ENCODE measurements at places on chromosomes 16 and 17.
A peak's percentile ranks its signal among the peaks of the same experiment; 100 is the strongest.

- no peak for DNase-seq
Observed at GRCh38 chr17:44279346-44279665, 11.4 kb upstream of the SLC4A1 start.

GRCh38 chr17:79528592-79529125 lies 82.2 kb downstream of the RBFOX3 start:
- DNase-seq = no peak

- DNase-seq = no peak
Observed at GRCh38 chr16:31460582-31461002, 1.3 kb downstream of the ARMC5 start.

GRCh38 chr16:60318486-60318885 lies 1584.4 kb upstream of the GOT2 start:
- no peak for DNase-seq

DNA sequence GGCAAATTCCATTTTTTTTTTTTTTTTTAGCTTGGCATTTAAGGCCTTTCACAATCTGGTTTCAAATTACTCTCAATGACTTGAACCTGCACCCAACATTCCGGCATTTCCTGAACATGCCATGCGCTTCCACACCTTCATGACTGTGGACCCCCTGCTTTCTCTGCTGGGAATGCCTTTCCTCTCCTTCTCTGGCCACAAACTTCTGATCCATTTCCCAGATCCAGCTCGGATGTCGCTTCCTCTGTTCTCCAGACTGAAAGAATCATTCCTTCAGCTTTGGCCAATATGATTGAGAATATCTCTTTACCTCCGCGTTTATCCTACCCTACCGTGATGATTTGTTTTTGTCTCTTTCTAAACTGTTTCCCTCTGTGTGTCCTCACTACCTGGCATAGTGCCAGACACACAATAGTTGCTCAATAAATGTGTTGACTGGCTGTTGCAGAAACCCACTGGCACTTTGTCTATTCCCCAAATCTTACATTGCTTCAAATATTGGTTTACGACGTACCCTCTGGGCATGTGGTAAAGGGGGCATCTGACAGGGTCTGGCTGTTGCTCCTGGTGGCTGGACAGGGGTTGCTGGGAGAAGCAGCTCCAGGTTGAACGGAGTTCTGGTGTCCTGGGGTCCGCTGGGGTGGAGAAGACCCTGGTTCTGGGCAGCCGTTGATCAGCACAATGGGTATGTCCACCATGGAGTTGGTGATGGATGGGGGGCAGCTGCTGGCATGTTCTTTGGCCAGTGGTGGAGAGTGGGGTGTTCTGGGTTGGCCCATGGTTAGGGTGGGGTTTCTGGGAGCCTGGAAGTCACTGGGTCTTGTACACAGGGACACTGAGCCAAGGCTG lies 14.7 kb downstream of the TNS4 start:
- no peak for DNase-seq

DNA sequence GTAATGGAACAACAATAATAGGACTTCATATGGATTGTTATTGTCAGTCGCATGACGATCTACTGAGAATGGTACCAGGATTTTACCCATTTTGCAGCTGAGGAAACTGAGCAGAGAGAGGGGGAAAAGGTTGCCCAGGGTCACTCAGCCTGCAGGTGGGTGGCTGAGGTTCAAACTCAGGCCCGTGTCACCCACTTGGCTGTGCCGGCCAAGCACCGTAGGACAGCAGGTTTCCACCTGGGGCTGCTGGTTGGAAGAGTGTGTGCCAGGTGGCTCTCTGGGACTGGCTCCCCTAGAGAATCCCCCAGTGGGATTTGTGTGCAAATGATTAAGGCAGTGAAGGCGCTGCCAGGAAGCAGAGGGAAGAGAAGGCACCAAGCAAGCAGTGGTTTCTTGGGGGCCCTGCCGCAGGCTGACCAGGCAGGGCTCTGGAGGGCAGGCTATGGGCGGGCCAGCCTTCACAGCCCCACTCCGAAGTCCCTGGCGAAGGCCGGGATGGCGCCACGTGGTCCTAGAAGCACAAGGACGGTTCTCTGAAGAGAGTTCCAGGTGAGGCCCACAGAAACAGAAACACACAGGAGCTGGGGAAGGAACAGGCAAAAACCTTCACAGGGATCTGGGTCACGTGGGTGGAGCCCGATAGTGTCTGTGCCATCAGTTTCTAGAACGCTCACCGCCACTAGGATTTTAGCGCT lies 163.5 kb downstream of the IRF8 start:
- DNase-seq = no peak

DNA sequence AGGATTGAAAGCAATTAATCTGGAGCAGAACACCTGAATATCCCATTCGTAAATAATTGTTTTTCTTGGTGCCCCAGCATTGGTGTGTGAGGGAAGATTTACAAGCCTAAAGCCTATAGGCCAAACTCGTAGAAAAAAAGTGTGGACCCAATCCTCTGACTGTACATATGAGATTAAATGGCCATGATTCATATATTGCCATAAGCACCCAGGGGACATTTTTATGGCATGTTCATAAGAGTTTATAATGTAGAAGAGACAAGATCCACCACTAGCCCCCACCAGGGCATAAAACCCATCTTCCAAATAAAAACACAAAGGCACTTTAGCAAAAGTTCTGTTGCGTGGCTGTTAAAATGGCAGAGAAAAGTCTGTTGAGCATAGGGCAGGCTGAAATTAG lies 15.5 kb upstream of the SALL1 start:
- no peak for DNase-seq

GRCh38 chr16:14061732-14062259 lies 9.3 kb upstream of the MRTFB start:
- DNase-seq = no peak

DNA sequence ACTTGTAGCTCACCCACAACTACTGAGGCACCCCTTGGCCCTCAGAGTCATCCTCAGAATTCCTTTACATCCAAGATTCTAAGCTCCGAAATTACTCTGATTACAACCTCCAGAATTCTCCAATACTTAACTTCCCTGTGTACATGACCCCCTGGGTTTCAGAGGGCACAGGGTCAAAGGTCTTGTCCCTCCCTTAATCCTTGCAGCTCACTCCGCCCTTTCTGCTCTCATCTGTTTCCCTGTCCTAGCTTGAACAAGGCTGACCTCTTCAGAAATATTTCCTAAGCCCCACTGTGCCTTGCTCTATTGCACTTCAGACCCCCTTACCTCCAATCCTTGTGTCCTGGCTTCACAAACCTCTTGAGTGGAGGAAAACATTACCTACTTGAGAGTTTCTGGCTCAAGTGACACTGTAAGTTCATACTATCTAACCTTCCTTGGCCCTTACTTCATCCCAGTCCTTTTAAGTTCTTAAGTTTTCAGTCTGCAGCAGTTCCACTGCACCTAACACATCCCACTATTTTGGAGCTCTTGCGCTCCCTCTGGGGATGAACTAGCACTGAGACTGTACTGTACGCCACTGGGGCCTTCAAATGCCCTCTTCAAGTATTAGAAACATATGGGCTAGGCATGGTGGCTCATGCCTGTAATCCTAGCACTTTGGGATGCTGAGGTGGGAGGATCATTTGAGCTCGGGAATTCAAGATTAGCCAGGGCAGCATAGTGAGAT lies 6.2 kb downstream of the N4BP1 start:
- DNase-seq = no peak

- DNase-seq = no peak
Observed at GRCh38 chr17:56688151-56688550, 94.7 kb downstream of the NOG start.

DNA sequence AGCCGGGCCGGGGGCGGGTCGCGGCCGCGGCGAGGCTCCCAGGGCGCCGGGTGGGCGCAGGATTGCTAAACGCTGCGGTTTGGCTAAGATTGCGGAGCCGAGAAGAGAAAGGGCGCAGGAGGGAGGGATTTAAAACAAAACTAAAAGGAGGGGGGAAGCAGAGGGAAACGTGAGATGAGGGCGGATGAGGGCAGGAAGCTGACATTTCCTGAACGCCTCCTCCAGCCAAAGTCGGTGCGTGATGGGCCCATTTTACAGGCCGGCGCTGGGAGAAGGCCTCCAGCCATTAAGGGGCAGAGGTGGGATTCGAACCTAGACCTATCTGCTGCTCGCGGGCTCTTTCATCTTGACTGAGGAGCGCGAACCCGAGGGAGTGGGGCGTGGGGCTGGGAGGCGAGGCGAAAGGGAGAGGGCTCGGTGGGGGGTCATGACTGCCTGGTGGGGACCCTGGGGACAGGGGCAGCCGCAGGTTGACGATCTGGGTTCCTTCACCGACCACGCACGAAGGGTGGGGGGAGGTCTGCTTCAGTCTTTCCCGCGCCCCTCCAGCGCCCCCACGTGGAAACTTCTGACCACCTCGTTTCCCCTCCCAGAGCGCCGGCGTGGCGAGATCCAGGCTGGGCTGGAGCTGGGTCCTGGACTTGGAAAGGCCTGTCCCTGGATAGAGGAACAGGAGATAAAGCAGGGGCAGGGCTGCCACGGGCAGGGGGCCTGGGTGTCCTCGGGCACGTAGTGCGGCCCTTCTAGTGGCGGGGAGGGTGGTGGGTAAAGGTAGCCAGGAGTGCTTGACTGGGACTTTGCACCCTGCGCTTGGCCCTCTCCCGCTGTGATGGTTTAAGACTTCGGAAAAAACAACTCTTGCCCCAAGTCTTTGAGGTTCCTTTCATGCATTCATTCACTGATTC lies 3.8 kb upstream of the TAC4 start:
- DNase-seq = peak; percentile 89

DNA sequence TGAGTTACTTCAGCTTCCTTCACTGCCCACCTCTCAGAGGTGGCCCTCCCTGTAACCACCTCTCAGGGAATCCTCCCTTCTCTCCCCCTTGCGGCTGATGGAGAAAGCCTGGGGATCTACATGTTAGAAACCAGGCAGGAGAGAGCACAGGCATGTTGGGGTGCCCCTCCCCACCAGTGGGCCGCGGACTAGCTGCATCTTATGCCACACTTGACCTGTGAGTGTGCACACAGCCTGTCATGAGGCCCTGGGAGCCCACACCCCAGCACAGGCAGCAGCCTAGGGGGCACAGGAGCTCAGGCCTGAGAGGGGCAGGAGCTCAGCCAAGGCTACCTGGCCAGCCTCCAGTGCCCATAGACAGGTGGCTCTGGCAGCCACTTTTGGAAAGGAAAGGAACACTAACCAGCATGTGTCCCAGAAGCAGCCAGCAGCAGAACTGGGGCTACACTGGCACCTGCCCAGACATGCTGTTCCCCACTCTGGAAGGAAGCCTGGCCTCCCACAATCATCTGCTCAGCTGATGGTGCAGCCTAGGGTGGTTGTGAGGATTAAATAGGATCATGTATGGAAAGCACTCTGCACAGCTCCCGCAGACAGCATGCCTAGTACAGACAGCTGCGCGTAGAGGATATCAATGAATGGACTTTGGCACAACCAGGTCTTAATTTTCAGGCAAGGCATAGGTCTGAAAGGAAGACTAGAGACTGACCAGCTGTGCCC lies 60.5 kb downstream of the TMEM132E start:
- DNase-seq = no peak

GRCh38 chr17:31096106-31096436 lies 1.3 kb downstream of the NF1 start:
- no peak for DNase-seq

DNA sequence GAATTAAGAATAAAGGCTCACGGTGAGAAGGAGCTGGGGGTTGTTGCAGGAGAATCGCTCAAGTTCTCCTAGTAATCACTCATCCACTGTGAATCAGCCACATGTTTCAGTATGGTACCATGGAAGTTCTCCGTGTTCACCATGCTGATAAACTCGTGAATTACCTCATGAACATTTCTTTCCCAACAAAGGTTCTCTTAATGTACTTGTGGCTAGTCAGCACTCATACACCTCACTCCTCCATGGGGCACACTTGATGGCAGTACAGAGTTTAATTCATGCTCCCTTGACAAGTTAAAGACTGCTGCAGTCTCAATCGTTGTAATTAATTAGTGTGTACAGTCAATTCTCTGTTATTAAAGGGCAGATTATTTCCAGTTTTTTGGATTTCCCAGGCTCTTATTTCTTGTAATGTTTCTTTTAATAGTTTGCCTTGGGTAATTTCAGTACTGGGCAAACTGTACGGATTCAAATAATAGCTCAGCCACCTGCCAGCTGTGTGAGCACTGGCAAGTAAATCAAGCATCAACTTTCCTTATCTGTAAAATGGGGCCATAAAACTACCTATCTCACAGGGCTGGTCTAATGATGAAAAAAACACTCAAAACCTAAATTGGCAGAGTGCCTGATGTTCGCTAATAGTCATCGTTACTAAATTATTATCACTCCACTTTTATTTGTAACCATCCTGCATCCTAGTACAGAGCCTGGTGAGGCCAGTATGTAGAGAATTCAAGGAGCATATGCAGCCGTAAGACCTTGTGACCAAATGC lies 6.1 kb downstream of the GOT2 start:
- no peak for DNase-seq

GRCh38 chr17:38898291-38898679 lies 27.1 kb upstream of the LASP1NB start:
- DNase-seq = no peak

DNA sequence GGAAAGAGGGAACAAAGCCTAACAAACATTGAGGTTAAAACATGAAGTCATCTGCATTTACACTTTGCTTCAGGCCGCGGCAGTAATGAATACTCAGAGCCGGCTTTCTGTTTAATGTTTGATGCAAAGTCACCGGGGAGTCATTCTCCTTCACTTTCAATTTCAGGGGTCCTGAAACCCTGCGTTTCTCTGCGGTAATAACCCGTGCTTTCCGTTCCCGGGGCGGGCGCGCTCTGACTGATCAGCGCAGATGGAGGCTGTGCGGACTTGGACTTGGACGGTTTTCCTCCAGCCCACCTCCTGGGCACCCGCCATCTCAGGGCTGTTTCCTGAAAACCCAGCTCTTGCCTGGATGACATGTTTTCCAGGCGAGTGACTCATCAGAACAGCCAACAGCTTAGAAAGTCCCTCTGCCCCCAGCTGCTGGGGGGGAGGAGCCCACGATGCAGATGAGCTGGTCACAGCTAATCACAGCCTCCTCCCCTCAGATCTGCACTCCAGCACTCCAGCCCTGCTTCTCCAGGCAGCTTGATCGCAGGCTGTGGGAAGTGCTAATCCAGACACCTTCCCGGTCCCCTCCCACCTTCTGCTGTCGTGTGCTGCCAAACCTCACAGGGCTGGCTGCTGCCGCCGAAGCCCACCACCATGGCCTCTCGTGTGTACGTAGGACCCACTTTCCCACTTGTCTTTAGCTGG lies 158.6 kb upstream of the CHMP6 start:
- DNase-seq = peak; percentile 91

DNA sequence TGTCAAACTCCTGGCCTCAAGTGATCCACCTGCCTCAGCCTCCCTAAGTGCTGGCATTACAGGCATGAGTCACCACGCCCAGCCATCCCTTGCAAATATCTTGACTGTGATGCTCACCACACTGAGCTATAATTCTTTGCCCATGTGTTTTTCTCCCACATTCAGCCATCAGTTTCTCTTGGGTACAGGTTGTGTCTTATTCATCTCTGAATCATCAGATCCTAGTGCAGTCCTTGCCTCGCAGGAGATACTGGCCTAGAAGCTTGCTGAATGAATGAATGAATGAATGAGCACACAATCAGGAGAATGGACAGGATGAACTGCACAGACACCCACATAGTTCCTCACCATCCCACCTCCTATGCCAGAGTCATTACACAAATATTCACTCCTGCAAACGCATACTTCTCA lies 24.4 kb upstream of the ETV4 start:
- no peak for DNase-seq
